ENCODE measurements at places on chromosomes 11 and 22.
A peak's percentile ranks its signal among the peaks of the same experiment; 100 is the strongest.

- DNase-seq: no peak
These were observed 1.7 kb upstream of the LDHA start for GRCh38 chr11:18392434-18393321.

DNA sequence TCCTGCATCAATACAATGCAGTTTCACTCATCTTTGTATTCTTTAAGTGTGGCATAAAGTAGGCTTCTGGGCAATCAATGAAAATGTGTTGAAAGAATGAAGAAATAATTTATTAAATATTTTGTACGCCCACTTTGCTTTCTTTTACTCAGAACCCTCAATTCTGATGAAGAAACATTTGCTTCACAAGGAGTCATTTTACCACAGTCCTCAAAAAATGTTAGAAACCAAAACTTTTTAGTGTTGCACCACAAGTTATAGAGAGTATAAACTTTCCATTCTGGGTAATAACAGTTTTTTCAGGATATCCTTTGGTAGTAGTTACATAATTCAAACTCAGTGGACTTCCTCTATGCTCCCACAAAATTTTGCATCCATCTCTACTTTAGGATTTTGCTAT, 360.5 kb downstream of the DLG2 start:
- DNase-seq: no peak

- no peak for DNase-seq
These were observed 23.9 kb downstream of the ELFN2 start for GRCh38 chr22:37403267-37403960.

- DNase-seq: no peak
These were observed 57.2 kb downstream of the SIK2 start for GRCh38 chr11:111659201-111660115.

- no peak for DNase-seq
These were observed 41.9 kb upstream of the PPP6R3 start for GRCh38 chr11:68418648-68419047.

DNA sequence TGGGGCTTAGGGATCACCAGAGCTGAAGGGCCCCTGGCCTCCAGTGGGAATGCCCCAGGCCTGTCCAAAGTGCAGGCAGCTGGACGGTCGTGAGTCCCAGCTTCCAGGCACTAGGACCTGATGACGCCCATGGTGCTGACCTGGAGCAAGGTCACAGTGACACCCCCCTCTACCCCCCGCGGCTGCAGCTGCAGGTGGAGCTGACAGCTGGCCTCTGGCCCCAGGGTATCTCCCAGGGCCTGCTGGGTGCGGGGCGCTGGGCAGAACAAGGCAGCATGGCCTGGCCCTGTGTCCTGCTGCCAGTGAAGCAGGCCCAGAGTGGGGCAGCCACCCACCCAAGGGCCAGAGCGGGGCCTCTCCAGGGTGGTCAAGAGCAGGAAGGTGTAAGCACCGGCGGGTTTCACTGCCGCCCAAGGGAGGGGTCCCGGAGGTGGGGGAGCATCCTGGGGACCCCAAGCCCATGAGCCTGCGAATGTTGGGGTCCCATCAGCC, 553 bp upstream of the TCIRG1 start:
- no peak for DNase-seq

DNA sequence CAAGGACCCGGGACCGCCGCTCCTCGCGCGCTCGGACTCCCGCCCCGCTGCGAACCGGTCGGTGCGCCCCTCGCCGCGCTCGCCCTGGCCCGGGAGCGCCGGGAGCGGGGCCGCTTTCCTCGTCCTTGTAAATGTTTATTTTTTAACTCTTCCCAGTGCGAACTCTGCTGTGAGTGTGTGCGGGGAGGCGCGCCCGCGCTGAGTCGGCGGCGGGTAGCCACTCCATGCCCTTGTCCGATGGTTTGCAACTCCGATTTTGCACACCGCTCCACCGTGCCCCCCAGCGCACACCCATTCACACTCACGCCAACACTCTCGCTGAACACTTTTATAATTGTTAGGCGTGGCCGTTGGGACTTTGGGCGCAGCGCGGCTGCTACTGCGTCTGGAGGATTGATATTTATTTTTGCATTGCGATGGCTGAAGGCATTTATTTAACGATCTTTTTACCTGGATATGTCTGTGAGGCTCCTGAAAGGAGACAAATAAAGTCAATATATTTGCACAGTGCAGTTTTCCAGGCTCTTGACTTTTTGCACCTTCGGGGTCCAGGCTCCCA, 1.0 kb downstream of the C11orf96 start:
- DNase-seq: peak; percentile 43

DNA sequence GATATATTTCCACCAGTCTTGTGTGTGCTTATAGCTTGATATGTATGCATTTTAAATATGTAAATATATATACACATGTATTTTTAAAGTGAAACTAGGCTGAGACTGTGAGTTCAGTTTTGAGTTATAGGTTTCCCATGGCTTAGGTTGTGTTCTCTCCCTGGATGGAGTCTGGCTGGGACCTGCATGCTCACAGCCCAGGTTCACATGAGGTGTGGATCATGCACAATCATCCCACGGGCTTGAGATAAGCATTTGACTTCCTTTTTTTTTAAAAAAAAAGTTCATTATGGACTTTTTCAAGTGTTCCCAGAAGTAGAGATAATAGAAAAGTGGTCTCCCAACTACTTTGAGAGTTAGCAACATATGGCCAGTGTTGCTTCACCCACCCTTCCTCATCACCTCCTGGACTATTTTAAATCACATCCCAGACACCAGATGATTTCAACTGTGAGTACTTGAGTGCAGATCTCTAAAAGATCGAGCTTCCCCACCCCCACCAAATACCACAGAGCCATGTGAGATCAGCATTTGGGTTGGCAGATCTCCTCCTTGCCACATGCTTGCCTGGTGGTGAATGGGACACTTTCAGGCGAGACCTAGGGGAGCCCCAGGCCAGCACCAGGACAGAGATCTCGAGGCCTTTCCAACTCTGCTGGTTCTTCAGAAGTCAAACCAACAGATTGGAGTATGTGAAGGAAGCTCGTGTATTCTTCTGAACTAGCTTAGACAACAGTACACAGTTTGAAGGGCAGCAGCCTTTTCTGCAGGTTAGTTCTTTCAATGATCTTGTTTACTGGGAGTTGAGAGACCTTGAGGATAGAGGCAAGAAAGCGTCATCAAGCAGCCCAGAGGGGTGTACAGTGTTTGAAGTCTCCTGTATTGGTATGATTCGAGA, 15.9 kb downstream of the MED15 start:
- DNase-seq: no peak

- DNase-seq: no peak
These were observed 428 bp upstream of the FEZ1 start for GRCh38 chr11:125496529-125496857.

DNA sequence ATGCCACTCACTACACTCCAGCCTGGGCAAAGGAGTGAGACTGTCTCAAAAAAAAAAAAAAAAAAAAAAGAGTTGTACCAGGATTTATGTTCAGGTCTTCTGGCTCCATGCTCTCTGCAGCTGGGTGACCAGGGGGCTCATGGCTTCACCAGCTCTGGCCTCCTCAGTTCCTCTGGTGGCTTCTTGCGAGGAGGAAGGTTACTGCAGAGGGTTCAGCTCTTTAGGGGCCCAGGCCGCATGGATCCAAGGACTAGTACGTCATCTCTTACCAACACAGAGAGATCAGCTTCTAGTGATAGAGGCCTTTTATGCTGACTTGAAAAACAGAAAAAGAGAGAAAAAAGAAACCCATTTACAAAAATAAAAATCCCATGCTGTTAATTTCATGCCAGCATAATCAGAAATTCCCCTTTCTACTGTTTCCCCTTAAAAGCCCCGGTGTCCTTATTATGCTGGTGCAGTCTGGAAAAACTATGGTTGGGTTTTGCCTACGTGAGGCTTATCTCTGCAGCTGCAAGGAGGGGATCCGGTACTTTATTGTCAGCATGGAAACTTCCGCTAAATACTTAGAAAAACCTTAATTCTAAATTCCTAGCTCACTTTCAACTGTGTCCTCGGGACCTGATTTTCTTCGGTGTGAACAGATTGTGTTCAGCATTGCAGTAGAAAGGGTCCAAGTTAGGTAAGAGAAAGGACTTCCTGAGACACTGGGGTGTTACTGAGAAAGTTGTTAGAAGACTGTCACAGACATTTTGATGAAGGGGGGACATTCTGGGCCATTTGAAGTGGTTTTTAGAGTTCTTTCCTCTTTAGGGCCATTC, 13.7 kb downstream of the ZBTB16 start:
- DNase-seq: peak; percentile 32

- DNase-seq: no peak
These were observed 4.9 kb downstream of the MSANTD4 start for GRCh38 chr11:106017093-106017492.

GRCh38 chr22:39414886-39415285, 15.3 kb downstream of the TAB1 start:
- peak; percentile 57 for DNase-seq

DNA sequence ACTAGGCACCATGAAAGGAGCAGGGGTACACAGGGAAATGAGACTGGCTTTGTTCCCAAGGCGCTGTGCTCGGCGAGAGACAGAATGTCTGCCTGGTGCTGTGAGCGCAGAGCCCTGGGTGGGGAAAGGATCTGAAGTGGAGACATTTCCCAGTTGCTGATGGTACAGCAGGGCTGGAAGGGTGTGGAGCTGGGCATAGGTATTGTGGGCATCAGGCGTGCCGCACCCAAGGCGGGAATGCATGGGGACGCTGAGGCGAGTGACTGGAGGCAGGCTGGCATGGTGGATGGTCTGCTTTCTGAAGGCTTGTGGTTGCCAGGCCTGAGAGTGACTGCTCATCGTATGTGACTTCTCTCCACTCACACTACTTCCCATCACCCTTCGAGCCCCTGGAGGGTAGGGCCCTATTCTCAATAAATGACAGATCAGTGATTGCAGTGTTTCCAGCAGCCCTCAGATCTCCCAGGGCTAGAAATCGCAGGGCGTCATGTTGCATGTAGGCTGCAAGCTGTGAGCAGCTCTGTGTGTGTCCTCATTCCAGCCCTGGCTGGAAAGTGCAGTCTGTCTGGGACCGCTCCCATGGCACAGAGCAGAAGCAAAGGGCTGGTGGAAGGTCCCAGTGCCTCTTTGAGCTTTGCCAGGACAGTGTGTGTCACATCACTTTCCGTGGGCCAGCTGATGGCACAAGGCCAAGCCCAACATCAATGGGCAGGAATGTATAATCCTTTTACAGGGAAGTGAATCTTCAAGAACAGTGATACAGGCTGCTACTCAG, 67.7 kb downstream of the TBC1D22A start:
- DNase-seq: peak; percentile 90

- DNase-seq: no peak
These were observed 25.6 kb upstream of the RRM1 start for GRCh38 chr11:4068962-4069361.

DNA sequence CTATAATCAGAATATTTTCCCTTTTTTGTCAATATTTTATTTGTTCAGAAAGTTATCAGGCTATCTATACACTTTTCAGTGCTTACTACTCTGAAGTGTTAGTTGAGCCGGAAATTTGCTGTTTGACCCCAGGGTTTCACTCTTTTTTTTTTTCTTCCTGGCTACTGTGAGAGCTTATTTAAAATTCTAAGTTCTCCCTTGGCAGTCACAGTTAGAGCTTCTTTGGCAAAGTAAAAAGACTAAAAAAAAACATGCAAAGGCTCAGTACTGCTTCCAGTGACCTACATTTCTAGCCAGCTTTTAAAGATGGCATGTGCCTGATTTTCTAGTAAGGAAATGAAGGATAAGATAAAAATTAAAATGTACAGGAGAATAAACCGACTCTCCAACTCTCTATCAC, 48.4 kb downstream of the ELP4 start:
- DNase-seq: no peak

DNA sequence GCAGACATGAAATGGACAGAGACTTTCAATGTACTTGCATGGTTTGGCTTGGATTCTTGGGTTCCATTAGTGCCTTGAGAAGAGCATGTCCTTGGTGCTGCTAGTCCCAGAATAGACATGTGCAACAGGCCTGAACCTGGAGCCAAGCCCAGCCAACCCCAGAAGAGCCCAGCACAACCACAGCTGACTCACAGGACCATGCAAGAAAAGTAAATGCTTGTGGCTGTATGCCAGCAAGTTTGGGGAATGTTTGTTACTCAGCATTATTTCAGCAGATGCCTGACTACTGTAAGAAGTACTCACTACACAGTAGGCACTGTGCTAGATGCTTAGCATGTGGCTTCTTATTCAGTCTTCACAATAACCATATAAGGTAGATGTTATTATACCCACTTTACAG, 39.2 kb upstream of the HMGXB4 start:
- DNase-seq: no peak

DNA sequence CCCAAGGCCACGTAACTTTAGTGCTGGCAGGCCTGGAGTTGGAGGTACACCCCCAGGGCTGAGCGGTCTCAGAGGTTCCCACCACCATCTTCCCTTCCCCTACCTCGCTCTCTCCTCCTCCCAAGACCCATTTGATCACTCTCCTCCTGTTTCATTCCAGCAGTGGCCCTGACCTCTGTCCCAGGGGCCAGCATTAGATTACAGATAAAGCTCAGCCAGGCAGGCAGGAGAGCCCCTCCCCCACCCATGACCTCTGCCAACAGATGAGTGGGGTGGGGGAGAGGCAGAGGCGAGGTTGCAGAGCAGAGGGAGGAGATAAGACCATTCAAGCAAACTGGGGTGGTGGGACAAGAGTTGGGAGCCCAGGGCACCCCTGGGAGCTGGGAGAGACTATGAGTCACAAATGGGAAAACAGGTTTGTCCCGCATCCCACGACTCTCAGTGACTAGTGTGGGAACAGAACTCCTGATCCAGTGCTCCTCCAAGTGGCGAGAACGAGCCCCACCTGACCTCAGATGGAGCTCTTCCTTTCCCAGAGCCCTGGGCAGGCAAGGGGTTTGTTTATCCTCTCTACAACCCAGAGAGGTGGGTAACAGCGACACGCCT, 367.9 kb downstream of the MN1 start:
- no peak for DNase-seq

DNA sequence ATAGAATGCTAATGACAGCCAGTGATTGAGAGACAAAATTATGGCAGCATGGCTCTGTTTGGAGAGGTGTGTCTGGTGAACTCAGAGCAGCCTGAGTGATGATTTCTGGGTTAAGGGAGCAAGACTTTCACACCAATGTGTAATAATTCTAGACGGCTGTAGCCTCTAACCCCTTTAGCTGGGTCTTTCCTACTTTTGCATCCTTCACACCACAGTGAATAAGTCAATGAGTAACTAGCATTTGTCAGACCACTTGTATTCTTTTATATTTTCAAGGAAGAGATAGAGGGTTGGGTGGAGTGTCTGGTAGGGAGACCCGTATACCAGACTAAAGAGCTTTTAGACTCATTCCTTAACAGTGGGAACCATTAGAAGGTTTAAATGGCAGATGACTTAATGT, 50.4 kb downstream of the ATXN10 start:
- no peak for DNase-seq

Data from posterior vena cava (tissue), 2 donors.